Activated naive CD8-positive, alpha-beta T cell treated with anti-CD3 and anti-CD28 coated beads, Interleukin-2, amount 50 U/mL, for 24 hours (primary cell): ENCODE measurements at places on chromosomes 4 and X.
A peak's percentile ranks its signal among the peaks of the same experiment; 100 is the strongest.

DNA sequence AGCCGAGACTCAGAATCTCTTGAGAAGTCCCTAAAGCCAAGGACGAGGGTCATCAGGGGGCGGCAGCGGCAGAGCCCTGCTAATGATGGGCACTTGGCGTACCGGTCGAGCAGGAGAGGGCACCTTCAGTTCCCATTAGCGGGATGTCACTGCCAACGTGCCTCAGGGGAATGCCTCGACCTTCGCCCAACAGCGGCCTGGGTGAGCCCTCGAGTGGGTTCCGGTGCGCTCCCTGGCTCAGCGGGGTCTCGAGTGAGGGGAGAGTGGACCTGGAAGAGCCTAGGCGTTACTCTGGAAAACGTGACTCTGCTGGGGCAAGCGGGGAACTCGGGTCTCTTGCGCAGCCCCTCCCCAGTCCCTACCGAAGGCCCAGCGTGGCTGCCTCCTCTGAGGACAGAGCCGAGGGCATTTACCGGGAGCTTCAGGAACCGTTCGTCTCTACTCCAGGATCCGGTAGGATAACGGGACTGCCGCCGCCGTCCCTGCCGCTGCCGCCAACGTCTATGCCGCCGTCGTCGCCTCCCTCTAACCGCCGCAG, 36.9 kb downstream of the PGRMC1 start:
- no peak for DNase-seq

DNA sequence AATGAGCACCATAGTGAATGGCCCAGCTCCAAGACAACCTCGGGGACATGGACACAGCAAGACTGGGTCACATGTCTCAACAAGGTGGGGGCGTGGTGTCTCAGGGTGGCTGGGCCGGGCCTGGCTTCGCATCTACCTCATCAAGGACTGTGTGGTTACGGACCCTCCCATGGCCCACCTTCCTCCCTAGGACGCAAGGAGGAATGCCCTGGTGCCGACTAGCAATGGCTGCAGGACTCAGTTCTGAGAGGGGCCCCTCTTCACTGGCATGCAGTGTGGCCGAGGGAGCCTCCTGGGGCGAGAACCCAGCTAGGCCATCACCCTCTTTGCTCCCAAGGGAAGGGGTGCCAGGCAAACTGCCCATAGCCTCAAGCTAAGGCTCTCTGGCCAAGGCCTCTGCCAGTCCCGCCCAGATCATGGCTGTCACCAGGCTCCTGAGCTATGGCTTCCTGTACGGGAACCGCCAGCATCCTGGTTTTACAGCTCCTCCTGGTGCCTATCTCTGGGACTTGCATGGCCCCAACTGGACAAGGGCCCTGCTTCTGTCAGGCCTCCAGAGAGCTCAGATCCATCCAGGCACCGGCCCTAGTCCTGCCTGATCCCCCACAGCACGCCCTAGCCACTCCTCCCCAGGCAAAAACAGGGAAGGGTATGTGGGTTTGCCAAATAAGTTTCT, 218.0 kb upstream of the AGTR2 start:
- DNase-seq, result no peak

DNA sequence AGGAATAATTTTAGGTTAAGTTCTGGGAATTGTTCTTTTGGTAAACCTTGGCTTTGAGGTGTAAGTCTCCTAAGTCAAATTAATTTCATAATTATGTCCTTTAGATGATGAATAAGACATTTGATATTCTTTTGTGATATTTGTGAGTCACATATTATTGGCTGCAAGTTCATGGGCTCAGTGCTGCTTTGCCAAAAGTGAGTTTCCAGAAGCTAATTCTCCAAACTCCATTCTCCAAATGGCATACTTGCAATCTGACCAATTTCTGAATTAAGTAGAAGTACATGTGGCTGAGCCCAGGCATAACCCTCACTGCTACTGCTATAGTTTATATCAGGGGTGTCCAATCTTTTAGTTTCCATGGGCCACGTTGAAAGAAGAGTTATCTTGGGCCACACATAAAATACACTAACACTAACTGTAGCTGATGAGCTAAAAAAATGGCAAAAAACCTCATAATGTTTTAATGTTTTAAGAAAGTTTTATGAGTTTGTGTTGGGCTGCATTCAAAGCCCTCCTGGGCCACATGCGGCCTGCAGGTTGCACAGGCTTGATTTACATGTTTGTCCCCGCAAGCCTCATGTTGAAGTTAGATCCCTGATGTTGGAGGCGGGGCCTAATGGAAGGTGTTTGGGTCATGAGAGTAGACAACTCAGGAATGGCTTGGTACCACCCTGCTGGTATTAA, 196.1 kb downstream of the ZNF330 start:
- no peak for DNase-seq

GRCh38 chr4:123018396-123018775, 96.0 kb upstream of the NUDT6 start:
- DNase-seq, result no peak

DNA sequence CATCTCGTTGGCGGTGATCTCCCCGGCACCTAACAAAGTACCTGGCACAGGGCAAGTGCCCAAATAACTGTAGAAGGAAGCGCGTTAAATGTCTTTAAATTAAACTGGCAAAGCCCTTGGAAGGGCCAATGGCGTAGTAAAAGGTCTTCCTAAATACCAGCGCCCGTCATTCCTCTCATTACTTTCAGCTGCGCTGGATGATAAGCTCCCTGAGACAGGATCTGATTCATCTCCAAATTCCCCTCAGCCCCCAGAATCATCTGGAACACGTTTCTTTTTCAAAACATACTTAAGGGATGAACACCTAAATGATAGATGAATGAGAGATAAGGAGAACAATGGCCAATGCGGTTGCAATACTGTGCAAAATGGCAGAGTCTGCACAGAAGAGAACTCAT, 95.1 kb downstream of the AFAP1 start:
- no peak for DNase-seq

DNA sequence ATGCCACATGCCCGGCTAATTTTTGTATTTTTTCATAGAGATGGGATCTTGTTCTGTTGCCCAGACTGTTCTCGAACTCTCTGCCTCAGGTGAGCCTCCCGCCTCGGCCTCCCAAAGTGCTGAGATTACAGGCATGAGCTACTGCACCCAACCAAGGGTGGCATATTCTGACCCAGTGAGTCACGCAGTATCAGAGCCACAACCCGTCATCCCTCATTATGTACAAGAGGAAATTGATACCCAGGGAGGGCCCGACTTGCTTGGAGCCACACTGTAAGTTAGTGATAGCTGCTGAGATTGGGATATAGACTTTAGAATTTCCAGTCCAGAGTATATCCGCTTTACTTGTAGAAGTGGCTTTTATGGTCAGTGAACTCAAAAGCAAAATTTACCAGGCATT, 14.6 kb downstream of the CCKAR start:
- no peak for DNase-seq

- peak; percentile 24 for DNase-seq
Observed at GRCh38 chrX:41180194-41180908, 95.1 kb downstream of the USP9X start.

DNA sequence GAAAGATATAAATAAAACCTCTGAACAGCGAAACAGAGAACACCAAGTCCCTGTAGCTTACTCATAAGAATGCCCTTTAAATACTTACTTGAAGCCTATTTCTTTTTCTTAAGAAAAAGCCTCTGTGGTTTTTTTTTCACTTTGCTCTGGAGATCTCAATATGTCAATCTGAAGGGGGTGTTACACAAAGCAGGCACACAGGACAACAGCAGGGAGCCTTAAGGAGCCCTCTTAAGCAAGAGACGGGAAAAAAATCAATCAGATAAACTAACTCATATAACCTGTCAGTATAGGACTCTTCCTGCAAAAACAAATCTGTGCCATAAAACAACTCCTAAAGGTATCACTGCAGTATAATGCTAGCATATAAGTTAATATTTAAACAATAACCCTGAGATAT, 611.1 kb upstream of the ATOH1 start:
- DNase-seq, result no peak

DNA sequence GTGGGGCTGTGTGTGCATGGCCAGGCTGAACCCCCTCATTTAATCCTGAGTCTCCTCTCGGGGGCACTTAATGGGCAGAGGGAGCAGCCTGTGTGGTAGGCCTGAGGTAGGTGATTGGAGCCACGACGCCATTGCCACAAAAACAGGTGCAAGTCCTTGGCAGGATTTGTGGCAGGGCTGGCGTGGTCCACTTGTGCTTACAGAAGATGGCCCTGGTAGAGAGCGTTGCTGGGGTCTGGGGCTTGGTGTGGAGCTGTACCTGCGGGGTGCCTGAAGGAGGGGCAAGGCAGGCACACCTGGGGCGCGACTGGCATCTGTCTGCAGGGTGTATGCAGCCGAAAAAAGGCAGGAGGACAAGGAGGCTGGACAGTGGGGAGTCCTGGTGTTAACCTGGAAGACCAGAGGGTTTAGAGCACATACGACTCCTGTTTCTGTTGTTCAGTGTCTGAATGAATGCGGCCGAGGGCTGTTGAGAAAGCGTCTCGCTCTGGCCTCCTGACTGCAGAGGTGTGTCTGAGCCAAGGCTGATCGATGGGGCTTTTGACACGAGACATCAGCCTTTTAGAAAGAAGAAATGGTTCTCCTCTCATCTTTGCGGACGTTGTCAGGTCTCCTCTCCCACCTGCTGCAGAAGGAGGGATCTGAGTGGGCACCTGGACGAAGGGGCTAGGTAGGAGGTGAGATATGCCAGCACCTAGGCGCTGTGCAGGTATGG, 52.0 kb downstream of the TBC1D14 start:
- no peak for DNase-seq

DNA sequence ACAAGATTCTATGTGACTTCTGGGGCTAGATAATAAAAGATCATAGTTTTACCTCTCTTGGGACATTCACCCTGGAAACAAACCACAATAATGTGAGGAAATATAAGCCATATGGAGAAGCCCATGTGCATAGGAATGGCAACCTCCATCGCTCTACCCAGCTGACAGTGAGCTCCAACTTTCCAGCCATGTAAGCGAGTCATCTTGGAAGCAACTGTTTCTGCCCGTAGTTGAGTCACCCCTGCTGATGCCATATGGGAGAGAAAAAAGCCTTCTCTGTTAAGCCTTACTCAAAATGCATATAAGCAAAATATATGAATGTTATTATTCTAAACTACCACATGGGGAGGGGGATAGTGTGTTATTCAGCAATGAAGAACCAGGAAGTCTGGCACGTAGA, 31.4 kb upstream of the RELL1 start:
- DNase-seq, result no peak

DNA sequence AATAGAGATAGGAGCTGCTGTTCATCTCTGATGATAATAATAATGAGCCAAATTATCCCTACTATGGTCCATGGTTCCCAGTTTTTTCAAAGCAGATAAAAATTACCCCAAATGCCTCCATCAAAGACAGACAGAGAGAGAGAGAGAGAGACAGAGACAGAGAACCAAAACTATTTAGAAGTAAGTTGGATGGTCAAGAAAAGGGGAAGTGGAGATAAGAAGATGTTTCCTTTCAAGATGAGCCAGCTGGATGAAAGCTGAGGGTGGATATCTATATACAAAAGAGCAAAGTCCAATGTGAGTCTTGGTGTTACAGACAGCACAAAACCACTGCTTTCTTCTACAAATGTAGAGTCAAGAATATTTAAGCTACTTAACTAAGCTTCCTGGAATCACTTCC, 173.9 kb downstream of the GRIA3 start:
- DNase-seq, result no peak

DNA sequence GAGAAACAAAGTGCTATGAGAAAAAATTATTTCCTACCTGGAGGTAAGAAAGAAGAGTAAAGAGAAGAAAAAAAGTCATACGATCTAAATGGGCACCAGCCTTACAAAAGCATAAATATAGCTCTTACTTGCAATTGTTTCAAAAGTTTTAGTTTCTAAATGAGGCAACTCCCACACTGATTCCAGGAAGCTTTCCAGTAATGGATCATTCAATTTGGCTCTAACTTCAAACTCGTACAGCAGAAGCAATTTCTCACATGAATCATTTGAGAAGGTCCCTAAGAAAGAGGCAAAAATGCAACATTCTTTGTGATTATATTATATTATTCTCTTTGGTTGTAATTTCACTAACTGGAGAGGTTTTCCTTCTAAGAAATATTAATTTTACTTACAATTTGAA, 109.9 kb downstream of the DLG3 start:
- DNase-seq, result no peak

GRCh38 chrX:153830640-153831428, 490 bp upstream of the PDZD4 start:
- DNase-seq, result no peak

DNA sequence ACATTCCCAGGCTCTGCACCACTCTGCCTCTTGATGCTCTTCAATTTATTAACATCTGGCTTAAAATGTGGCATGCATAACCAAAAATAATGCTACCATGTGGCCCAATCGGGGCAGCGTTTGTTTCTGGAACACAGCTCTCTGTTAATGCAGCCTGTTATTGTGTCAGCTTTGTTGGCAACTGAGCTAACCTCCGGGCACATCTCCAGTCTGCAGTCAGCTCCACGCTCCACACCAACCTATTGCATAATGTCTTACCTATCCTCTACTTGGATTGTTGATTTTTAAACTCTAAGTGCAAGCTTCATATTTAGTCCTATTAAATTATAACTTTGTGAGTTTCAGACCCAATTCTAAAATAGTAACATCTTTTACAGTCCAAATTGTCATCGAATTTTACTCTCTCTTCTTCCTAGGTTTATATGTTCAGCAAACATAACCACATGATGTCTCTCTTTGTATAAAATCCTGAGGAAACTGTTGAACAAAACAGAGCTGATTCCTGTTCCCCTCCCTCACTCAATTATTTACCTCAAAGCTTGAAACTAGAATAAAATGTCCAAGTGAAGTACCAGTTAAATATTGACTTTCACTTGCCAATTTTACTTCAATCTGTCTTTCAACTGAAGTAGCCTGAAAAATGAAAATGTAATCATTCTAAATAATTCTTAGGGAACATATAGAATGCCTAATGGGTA, 92.2 kb upstream of the RAPGEF2 start:
- DNase-seq, result no peak

DNA sequence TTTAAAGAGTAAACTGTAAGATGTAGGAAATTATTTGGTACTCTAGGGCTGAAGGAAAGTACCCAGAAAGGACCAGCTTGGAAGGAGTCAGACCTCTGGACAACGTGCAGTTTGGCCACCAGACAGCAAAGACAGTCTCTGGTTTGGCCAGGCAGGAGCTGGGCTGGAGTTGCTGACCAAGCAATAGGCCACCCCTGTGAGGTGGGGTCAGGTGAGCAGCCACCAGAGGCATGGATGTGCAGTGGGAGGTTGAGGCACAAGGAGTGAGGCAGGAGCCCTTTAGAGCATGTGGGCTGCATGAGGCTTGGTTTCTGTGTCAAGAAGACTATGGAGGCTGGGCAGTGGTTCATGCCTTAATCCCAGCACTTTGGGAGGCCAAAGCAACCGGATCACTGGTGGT, 17.7 kb upstream of the MRFAP1 start:
- DNase-seq, result no peak

DNA sequence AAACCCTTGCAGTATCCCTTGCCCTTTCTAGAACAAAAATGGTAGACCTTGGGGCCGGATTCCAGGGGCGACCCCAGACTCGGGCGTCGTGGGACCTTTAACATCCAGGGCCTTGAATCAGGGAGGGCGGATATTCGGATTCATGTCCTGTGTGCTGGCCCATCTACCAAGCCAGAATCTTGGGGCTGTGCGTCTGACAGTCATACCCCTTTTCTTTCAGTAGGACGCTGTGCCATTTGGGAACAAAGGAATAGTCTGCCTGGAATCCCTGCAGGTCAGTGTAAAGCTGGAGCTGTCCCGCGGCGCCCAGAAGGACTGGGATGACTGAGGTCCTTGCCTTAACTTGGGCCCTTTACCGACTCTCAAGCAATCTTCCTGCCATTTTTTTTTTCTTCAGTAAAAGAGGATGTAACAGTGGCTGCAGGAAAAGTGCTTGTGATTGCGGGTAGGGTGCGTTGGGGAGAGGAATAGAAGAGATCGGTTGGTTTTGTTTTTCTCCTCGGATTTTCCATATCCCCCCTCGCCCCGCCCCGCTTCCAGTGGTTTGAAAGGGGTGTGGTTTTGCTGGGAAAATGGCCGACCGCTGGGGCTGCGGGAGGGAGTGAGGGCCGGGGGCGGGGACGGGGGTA, 518 bp downstream of the ARMCX1 start:
- DNase-seq, result peak; percentile 4
